ENCODE measurements at places on chromosomes 3 and 15.

DNA sequence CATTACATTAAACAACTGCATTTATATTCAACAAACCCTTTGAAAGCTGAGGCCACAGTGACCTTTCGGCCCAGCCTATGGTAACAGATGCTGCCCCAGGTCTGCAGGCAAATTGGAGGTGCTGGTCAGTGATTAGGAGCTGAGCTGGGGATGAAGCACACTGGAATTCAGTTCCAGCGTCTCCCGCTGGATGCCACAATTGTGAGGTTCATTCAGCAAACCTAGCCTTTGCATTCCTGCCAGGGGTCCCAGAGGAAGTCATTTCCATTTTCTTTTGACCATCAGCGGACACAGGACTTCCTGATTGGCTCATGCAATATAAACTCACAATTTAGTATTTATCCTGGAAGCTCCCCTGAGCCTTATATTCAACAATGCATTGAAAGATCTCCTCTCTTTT is 89.5 kb downstream of the IL20RB start:
- no peak for DNase-seq

DNA sequence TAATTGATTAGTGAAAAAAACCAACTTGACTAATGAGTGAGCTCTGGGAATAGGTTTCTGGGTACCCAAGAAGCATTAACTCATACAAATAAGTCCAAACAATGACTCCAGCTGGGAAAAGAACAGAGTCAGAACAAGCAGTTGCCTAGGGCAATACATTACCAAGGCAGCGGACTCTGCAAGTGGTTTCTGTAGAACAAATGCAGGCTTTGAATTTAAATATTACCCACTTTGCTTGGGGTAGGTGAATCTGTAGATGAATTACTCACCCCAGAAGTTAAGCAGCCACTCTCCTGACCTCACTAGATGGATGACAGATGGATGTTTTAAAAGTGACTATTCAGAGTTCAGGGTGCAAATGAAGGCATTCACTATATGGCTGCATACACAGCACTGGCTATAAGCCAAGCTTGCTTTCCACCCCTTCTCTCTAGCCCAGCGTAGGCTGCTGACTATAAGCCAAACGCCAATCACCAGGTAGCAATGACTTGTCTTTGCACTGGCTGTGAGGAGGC is 73.1 kb upstream of the BHLHE40 start:
- DNase-seq: no peak

- DNase-seq: no peak
These were observed 115.9 kb downstream of the NEK11 start for GRCh38 chr3:131142580-131142979.

DNA sequence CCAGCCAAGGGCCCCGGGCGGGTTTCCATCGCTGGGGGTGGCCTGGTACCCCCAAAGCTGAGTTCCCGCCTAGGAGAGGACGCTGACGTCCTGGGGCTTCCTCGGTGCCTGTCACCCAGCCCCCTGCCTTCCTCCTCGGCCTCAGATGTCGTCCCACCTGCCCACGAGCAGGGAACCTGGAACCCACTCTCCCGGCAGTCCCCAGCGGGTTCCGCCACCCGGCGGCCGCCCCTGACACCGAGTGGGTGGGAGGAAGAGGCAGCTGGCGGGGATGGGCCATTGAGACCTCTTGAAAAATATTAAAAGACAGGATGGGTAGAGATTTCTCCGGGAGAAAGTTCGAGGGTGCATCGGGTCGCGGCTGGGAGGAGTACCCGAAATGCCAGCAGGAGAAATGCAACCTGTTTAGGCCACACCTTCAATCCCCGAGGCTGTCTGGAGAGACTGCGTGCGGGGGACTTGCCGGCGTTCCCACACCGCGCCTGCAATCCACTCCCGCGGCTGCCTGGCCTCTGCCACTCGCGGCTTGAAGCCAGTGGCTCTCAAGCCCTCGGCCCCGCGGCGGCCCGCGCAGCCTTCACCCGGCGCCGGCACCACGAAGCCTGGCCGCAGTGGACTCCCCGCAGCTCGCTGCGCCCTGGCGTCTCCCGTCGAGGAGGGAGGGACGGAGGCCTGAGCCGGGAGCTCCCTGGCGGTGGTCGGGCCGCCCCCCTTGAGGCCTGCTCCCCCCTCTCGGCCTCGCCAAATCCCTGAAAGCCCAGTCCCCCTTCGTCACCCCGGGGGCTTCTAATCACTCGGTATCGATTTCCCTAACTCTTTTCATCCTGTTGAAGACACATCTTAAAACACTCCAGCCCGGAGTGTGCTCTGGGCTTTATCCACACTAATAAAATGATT is 8.6 kb upstream of the NR2F2 start:
- no peak for DNase-seq

- no peak for DNase-seq
These were observed 115.8 kb upstream of the CTDSPL start for GRCh38 chr3:37745921-37746320.

DNA sequence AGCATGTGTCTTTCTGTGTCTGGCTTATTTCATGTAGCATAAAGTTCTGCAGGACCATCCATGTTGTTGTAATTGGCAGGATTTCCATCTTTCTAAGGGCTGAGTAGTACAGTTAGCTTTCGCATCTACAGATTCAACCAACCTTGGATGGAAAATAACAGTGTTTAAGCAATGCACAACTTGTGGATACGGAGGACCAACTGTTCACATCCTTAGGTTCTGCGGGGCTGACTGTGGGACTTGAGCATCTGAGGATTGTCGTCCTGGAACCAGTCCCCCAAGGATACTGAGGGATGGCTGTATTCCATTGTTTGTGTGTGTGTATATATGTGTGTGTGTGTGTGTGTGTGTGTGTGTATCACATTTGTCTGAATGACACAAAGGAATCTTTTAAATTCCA is 27.7 kb downstream of the ABHD17C start:
- no peak for DNase-seq

DNA sequence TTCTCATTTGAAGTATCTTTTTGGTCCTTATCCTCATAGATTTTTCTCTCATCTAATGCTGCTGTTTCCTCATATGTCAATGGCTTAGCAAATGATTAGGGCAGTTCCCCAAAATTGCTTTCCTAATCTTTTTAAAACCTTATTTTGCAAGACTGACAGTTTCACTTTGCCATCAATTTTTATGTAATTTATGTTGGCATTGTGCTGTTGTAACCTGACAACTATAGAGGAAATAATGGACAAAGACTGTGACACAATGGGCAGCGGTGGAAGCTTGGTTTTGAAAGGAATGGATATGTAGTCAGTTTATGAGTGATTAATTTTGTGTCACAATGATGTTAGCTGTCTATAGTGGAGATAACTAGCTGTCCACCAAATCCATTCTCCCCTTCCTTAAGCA is 10.6 kb upstream of the SH3BP5 start:
- DNase-seq: no peak

DNA sequence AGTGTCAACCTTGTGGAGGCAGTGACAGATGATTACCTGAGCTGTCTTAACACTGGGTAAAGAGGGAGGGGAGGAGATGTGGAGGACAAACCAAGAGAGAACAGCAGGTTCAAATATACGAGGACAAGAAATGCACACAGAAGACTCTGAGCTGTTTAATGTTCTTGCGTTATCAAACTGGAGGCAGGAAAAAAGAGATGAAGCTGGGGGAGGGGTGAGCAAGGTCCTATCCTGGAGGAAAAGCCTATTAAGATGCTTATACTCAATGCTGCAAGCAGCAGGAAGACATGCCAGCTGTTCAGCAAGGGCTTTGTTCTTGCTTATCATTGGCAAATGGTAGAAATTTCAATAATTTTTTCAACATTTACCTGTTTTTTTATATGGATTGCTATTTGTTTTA is 345.7 kb upstream of the TRIM42 start:
- no peak for DNase-seq

- DNase-seq: peak; percentile 42
These were observed 1.1 kb upstream of the EIF2B5 start for GRCh38 chr3:184133840-184134745.

DNA sequence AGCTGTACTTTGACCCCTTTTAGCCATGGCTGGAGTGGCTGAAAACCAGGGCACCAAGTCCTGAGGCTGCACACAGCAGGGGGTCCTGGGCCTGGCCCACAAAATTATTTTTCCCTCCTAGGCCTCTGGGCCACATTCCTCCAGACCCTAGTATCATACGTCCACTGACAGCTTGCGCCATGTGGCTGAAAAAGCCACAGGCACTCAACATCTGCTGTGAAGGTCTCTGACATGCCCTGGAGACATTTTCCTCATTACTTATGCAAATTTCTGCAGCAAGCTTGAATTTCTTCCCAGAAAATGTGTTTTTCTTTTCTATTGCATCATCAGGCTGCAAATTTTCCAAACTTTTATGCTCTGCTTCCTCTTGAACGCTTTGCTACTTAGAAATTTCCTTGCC is 239.0 kb downstream of the SQOR start:
- no peak for DNase-seq

- no peak for DNase-seq
These were observed 60.7 kb downstream of the IMPG2 start for GRCh38 chr3:101259485-101260341.

GRCh38 chr3:186847437-186847836 is 4.9 kb downstream of the ADIPOQ start:
- no peak for DNase-seq

DNA sequence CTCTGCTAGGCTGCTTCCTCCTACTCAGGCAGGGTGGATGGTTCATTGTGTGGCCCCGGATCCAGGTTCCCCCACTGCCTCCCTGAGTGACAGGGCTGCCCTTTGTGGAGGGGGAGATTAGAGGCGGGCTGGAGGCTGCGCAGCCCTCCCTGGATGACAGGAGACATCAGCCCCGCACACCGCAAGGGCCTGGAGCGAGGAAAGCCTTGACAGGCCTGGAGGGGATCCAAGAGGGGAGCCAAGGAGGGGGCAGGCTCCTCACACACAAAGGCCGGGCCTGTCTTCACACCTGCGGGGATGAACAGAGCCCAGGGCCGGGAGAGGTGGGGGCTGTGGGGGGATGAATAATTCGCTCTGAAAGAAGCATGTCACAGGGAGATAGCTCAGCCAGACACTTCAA is 72.9 kb downstream of the RPN1 start:
- DNase-seq: no peak

- DNase-seq: no peak
These were observed 258.3 kb downstream of the DIPK2A start for GRCh38 chr3:144229953-144230352.

DNA sequence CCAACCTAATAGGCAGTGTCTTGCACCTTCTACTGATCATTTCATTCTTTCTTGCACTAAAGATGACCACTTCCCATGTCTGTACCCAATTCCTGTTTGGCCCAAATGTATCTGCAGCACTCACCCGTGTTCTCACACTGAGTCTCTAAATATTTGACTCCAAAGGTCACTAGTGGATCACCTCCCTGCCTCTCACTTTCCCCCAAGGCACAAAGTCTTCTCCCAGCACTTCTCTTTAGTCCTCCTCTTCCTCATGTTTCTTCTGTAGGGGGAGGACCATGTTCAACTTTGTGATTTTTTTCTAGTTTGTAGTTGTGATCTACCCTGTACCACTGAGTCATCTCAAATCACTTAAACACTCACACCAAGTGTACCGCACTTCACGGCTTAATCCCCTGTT is 13.9 kb downstream of the NR1I2 start:
- DNase-seq: no peak

DNA sequence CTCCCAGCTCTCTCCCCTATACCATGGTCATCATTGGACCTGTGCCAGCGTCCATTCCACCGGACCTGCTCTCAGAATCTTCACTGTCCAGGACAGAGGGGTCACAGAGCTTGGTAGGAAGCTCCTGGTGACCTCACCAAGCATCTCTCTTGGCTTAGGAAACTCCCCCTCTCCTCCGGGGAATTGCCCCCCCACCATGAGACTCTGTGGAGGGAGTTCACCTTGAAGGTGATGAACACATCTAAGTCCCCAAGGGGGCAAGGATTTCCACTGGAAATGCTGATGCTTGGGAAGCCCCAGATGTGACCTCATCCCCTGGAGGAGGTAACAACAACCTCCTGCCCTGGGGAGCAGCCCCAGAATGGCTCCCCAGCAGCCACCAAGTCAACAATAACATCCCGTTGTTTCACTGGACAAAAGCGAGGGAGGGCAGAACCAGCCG is 3.2 kb downstream of the SEMA7A start:
- no peak for DNase-seq

- peak; percentile 41 for DNase-seq
These were observed 41.8 kb upstream of the CCNL1 start for GRCh38 chr3:157201648-157202278.

- no peak for DNase-seq
These were observed 156.8 kb upstream of the CDIN1 start for GRCh38 chr15:36422631-36423030.

DNA sequence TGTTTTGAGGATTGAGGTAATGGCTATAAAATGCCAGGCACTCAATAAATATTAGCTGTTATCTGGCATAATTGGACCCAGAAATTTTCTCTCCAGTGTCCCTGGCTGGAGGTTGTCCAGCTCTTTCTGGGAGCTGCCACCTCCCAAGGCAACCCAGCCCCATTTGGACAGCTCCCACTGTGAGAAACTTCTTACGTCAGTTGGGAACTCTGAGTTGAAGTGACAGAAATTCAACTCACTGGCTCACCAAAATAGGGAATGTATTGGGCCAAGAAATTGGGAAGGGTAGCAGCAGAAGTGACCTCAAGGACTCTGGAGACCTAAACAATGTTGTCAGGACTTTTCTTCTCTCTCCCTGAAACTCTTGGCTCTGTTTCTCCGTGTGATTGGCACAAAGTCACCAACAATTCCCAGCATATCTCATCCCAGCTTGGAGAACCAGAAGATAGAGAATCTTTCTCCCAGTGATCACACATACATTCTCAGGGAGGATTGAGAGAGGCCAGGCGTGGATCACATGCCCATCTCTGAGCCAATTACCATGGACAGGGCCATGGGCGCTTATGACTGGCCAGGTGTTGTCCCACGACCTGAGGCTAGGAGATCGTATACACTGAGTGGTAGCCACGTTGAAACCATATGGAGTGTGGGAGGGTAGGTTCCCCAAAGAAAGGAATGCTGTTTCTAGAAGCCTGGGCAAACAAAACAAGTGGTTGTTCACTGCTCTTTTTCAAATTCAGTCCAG is 22.5 kb upstream of the HCN4 start:
- DNase-seq: no peak

- no peak for DNase-seq
These were observed 7.4 kb upstream of the CAPN7 start for GRCh38 chr3:15198686-15199085.

GRCh38 chr3:30073622-30074021 is 532.8 kb upstream of the TGFBR2 start:
- DNase-seq: no peak

GRCh38 chr3:81764002-81764401 is 2.6 kb upstream of the GBE1 start:
- no peak for DNase-seq

- no peak for DNase-seq
These were observed 6.8 kb upstream of the ADAMTS17 start for GRCh38 chr15:100348578-100348977.

DNA sequence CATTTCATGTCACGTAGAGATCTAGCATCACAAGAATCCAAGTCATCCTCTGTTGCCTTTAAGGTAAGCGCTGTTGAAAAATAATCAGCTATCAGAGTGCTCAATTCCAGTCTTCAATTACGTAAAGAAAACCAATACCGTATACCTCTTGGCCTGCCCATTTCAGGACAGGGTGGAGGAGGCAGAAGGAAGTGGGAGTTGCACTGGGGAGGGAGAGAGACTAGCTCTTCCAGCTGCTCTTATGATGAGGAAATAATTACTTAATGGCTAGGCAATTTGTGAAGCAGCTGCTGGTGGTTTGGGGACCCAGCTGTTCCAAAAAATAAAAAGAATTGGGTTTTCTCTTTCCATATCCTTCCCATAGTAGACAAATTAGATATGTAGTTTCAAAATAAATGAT is 365.8 kb upstream of the MCTP2 start:
- DNase-seq: no peak

- DNase-seq: no peak
These were observed 133.0 kb upstream of the PRR20G start for GRCh38 chr3:127420829-127421228.

- no peak for DNase-seq
These were observed 260.5 kb upstream of the IGF1R start for GRCh38 chr15:98387866-98388265.
